Stimulated activated CD8-positive, alpha-beta memory T cell treated with anti-CD3 and anti-CD28 coated beads, Interleukin-15, amount 100 ng/mL, for 48 hours (primary cell): ENCODE measurements at places on chromosomes 12 and 14.

DNA sequence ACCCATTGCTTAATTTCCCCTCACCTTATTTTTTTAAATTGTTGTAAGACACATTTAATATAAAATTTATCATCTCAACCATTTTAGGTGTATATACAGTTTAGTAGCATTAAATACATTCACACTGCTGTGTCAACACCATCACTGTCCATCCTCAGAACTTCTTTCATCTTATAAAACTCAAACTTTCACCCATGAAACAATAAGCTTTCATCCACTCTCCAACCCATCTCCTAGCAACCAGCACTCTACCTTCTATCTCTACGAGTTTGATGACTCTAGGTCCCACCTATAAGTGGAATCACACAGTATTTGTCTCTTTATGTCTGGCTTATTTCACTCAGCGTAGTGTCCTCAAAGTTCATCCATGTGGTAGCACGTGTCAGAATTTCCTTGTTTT, 75.5 kb downstream of the TBX3 start:
- no peak for DNase-seq

GRCh38 chr12:8572507-8572906, 31.8 kb upstream of the CLEC4E start:
- no peak for DNase-seq

DNA sequence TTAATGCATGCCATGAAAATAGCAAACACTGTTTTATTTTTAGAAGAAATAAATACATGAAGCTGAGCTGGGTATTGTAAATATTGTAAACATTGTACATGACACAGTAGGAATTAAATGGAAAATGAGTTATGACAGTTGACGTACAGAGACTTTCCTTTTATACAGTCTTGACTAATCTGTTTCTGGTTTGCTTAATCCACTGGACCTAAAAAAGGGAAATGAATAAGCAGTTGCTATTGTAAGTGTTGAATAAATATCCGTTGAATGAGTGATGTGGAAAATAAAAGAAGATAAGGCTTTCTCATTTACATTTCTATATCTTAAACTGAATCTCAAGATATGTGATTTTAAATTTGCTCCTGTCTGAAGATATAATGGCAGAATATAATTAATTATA, 15.0 kb downstream of the PMCH start:
- no peak for DNase-seq

DNA sequence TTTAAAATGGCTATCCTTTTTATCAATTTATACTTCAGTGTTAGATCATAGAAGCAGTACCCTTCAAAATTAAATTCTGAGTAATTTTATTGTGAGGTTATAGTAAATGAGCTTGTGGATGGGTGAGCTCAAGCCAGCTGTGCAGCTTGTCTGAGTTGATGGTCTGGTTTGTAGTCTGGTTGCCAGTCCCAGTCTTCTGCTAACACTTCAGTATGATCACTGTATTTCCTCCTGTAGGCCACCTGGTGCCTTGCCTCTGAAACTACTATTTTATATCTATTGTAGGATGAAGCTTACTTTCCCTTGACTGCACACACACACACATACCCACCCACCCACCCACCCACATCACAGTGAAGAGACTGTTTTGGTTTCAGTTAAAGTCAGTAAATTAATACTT, 496.4 kb downstream of the PCNX1 start:
- no peak for DNase-seq

- DNase-seq, result no peak
Observed at GRCh38 chr12:2805143-2805520, 7.3 kb upstream of the ITFG2 start.

GRCh38 chr12:82412246-82412645, 53.9 kb downstream of the METTL25 start:
- no peak for DNase-seq

- no peak for DNase-seq
Observed at GRCh38 chr14:93369713-93370266, 22.8 kb downstream of the COX8C start.

DNA sequence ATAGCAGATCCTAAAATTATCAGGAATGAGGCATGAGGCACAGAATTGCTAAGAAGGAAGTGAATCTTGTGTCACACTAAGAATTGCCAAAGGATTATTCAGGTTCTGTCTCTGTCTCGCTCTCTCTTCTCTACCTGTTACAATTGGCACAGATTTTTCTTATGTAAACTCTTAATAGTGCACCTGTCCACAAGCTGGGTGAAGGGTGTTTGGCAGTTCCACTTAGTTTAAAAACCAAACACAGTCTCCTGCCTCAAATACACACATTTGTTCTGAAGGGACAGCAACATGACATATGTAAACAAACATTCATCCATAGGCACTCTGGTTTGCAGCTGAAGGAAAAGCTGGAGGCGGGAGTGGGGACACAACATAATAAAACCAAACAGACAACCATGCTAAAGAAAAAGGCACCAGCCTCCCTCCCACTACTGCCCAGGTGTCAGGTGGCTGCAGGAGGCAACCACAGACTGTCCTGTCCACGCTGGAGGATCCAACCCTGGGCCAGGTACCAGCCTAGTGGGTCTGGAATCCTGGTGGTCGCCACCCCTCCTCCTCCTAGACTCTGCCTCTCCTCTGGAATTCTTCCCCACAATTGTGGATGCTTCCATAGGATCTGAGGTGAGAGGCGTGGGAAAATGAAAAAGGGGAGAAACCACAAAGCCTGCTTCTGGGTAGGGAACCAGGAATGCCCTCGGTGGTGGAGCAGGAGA, 81.2 kb downstream of the TMEM260 start:
- DNase-seq, result no peak

DNA sequence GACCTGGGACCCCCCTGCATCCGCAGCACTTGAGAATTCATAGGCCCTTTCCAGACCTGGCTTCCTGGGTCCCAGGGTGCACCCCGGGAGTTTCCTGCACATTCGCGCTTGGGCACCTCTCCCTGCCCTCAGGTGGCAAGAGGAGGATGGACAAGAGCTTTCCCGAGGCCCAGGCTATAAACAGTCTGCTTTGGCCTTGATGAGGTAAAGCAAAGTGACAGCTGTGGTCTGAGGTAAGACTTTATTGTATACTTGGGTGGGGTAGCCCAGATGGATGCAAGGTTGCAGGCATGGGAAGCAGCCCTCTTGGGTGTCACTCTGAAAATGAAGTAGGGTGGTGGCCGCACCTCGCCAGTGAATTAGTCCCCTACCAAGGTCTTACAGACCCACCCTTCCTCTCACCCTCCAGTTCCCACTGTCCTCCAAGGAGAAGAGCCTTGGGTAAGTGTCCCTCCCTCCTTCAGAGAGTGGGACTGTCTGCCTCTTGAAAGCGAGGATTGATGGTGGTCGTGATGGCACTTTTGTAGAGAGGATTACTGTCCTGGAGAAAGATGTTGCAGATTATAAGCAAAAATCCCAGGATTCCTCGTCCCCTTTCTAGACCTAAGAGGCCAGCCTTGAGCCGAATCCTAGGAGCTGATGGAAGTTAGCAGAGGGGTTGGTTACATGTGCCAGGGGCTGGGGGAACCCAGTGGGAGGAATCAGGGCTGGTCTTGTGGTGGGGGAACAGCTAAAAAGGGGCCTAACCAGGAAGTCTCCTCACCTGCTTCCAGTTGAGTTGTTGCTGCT, 10.6 kb upstream of the CSAD start:
- DNase-seq, result no peak

DNA sequence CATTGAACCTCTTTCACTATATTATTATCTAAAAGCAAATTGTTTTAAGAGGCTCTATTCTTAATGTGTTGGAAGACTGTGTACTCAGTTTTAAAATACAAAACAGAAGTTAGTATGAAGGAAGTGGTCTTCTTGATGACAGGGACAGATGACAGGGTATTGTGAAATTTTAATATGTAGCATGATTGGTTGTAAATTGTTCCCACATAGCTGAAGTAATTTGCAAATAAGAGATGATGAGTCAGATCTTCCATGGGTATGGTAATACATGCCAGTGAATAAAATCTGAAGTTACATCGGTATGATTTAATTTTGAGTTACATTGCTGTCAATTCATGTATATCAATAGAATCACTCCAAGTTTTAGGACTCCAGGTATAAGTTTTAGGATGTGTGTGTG, 454.8 kb downstream of the AEBP2 start:
- DNase-seq, result no peak

GRCh38 chr12:89476232-89476631, 48.4 kb downstream of the GALNT4 start:
- DNase-seq, result no peak

- no peak for DNase-seq
Observed at GRCh38 chr12:42180990-42181596, 36.4 kb upstream of the GXYLT1 start.

DNA sequence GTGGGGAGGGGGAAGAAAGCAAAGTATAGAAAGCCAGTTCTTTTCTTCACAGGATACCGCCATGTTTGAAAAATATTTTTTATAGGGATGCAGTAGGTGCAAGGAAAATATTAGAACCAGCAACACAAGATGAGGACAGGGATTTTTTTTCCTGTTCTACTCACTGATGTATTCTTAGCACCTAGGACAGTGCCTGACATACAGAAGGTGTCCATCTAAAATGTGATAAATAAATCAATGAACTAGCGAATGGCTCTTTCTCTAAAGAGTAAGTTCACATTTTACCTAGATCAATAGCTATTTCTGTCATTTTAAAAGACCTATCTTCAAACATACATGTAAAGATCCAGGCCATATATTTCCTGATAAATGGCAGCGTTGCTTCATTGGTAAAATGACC, 18.8 kb downstream of the EGLN3 start:
- DNase-seq, result no peak

DNA sequence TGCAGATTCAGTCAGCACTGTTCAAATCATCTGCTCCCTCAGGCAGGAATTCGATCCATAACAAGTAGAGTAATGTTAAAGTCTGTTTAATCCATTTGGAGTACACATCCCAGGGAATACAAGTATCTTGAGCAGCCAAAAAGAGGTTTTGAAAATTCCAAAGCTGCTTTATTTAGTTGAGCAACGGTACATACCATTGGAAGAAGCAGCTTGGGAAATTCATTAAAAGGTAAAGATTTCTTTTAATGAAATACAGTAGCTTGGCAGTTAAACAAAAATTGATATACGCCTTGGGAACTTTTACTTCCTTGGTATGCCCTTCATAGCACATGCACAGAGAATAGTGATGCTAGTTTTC, 153.8 kb downstream of the LRIG3 start:
- DNase-seq, result no peak

- DNase-seq, result no peak
Observed at GRCh38 chr12:13119826-13120225, 16.4 kb upstream of the GSG1 start.

DNA sequence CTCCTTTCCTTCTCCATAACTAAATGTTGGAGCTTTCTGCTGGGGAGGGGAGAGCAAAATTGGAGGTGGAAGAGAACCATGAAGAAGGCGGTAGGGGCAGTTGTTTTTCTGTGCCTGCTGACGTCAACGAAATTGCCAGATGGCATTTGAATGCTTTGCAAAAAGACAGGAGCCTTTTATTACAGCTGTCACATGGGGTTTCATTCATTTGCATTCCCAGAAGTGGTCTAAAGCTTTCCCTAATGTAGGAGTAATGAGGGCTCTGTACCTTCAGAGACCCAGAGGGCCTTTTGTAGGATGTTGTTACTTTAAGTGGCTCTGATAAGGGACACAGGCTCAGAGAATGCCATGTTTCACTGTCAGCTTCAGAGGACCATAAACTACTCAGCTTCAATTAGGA, 107.1 kb upstream of the SLCO1C1 start:
- DNase-seq, result no peak

- DNase-seq, result no peak
Observed at GRCh38 chr12:72295744-72296143, 23.6 kb downstream of the TRHDE start.

DNA sequence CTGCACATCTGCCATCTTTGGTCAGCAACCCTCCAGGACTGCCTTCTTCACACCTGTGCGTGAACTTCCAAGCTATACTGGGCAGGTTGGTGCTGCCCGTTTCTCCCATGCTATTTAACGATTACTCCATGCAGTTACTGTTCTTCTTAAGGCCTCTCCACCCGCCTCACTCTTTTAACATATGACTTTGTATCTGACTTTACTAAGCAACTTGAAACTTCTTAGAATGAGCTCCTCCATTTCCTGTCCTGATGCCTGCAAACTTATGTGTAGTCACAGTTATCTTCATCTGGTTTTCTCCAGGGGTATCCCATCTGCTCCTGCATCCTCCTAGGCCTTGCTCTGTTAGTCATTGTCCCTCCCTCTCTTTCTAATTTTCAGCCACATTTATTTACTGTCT, 35.7 kb downstream of the PRKCH start:
- DNase-seq, result no peak

DNA sequence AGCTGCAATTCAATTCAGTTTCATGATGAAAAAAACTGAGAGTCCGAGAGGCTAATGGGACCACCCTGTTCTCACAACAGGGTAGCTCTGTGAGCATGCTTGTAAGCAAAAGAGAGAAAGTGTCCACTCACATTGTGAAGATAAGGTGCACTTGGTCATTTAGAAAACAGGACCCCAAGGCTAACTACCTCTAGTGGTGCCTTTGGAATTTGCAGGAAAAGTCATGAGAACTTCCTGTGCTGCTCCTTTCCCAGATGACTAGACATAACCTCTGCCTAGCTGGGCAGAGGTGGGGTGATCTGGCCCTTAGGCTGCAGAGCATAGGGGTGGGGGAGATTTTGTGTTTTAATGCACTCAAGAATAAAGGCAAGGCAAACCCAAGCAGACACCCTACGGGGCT, 118.9 kb downstream of the STAB2 start:
- DNase-seq, result no peak

- DNase-seq, result no peak
Observed at GRCh38 chr14:99718031-99718810, 34.1 kb downstream of the CYP46A1 start.

GRCh38 chr12:18631339-18631738, 106.5 kb downstream of the PLCZ1 start:
- no peak for DNase-seq

DNA sequence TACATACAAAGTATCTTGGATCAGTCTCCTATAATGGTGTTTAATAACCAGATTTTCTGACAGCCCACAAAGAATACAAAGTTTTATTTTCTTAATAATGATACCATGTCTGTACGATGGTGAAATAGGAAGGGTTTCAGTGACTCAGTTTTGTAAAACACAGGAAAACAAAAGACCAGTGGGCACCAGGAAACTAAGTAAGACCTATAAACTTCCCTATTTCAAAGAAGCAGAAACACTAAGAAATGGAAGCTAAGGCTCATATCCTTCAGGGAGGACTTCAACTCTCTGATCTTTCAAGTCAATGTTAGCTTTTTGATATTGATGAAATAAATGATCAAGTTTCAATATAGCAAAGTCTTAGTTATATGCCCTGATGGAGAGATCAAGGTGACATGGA, 196.0 kb downstream of the DUSP6 start:
- no peak for DNase-seq

GRCh38 chr14:92389598-92390158, 66.7 kb downstream of the SLC24A4 start:
- DNase-seq, result no peak

- no peak for DNase-seq
Observed at GRCh38 chr14:64708148-64709004, 4.2 kb downstream of the PLEKHG3 start.

DNA sequence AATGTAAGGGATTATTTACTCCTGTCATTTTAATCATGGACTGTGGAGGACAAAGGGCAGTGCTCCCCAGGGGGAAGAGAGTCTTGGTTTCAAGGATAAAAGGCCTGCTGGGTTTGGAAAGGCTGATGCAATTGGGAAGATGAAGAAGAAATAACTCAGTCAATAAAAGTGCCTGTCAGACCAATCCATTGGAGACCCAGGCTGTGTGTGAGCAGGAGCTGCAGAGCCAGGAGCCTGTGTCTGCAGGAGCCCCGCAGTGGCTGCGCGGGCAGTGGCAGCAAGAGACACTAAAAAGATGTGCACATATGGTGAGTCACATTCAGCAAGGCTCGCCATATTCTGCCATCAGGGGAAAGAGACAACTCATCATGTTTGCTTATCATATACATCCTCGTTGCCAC, 90.4 kb downstream of the CRACR2A start:
- DNase-seq, result no peak

GRCh38 chr12:49018261-49019119, at the start of gene PRKAG1:
Gene PRKAG1, minus strand, starts transcription at chr12:49018776. Its CDS starts 36 bp downstream, at chr12:49018740.
- peak; percentile 95 for DNase-seq
